Substantia nigra (tissue), 51 donors: ENCODE measurements at places on chromosomes 16 and 17.

DNA sequence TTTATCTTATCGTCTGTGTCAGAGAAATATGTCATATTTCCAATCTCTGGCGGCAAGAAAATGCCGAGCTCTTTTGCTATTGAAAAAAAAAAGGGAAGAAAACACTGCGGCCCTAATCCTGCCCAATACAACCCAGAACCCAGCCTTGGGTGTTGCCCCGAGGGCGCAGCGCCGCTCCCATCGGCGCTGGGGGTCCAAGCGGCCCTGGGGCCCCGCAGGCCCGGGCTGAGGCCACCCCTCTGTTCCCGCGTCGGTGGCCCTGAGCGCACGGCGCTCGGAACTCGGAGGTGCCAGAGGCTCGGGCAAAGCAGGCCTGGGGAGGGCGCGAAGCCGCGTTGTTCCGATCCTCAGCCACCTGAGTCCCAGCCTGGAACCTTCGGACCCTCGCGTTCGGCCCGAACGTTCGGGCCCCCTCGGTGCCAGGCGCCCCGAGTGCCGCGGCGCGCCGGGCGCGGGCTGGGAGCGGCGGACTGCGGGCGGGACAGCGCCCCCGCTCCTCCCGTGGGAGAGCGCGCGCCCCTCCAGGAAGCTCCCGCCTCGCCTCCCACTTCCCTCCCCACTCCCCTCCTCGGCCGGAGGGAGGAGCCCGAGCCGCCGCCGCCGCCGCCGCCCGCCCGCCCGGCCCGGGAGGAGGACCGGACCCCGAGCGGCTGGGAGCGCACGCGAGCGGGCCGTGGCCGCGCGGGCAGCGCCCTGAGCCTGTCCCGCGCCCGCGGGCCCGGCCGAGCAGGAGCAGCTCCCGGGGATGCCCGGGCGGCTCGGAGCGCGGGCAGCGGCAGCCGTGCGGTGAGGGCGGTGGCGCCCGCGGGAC is at the start of gene CPNE2:
Gene CPNE2, plus strand, starts transcription at position 609 of the 811 bp plus-strand sequence. CDS start 18,160 bp downstream, outside the sequence.
- peak; percentile 58 for DNase-seq

GRCh38 chr17:76947309-76947708 is 79.1 kb downstream of the MGAT5B start:
- DNase-seq, result no peak

DNA sequence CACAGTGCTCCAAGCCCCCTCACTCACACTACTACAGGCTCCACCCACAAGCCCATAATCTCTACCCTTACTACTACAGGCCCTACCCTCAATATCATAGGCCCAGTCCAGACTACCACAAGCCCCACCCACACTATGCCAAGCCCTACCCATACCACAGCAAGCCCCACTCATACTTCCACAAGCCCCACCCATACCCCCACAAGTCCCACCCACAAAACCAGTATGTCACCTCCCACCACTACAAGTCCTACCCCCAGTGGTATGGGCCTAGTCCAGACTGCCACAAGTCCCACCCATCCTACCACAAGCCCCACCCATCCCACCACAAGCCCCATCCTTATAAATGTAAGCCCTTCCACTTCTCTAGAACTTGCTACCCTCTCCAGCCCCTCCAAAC is 13.8 kb downstream of the RIPOR1 start:
- DNase-seq, result no peak

DNA sequence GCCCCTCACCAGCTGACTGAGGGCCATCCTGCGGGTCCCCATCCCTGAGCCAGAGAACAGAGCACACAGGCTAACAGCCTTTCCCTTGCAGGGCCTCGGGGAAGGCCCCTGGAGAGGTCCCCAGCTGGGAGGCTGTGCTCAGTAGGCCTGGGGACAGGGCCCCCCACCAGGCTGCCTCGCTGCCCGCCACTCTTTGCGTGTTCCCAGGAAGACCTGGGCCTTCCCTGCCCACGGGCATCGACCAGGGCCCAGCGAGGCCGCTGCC is 785 bp downstream of the HID1 start:
- peak; percentile 19 for DNase-seq

- DNase-seq, result no peak
Observed at GRCh38 chr16:57310801-57311200, 26.3 kb upstream of the PLLP start.

DNA sequence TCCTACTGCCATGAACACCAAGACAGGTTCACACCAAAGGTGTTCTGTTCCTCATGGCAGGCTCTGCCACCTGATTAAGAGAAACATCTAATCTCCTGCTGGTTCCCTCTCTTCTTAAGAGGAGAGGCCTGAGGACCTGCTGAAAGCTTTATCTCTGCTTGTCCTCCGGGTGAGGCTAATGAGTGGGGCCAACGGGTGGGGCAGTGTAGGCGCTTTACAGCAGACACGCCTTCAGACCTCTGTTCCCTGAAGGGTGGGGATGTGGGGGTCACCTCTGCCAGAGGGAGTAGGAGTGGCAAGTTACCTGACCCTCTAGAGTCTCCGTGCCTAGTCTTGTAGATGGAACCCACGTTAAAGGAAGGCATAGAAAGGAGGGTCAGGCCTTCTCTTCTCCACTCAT is 4.2 kb upstream of the MRM1 start:
- no peak for DNase-seq

DNA sequence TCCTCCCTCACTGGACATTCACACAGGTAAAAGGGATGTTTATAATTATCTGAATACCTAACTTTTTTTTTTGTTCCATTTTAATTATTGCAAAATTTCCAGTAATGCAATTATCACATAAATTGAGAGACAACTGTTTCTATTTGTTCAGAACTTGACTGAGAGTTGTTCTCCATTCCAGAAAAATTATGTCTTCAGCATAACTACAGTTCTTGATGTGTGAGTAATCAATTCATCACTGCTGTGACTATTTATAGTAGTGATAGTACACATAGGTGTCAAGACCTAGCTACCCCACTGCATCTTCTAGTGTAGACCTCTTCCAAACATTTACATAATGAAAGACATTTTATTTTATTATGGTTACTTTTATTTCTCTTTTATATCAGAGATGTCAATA is 5.8 kb upstream of the TNRC6A start:
- no peak for DNase-seq

GRCh38 chr17:32998887-32999228 is 7.2 kb downstream of the SPACA3 start:
- no peak for DNase-seq

GRCh38 chr16:68291227-68291626 is 19.5 kb downstream of the SLC7A6OS start:
- DNase-seq, result no peak

GRCh38 chr17:61127960-61128359 is 271.7 kb upstream of the TBX2 start:
- no peak for DNase-seq

DNA sequence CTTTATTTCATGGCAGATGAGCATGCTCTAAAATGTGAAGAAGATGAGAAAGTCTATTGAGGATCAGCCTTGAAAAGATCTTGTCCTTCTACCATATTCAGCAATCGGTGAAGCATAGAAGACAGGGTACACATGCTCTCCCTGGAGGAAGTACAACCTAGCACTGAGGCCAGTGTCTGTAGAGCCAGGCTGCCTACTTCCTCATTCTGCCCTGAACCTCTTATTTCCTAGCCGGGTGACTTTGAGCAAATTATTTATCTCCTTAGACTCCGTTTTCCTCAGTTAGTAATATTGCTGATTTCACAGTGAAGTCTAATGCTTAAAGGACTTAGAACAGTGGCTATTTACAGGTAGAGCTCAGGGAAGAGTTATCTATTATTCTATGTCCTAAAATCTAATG is 58.4 kb downstream of the TMEM100 start:
- no peak for DNase-seq

- DNase-seq, result no peak
Observed at GRCh38 chr17:82330322-82331239, 3.0 kb downstream of the SECTM1 start.

- DNase-seq, result no peak
Observed at GRCh38 chr17:79171188-79171587, 96.6 kb downstream of the ENGASE start.

GRCh38 chr17:1986783-1987451 is 38.2 kb downstream of the RTN4RL1 start:
- no peak for DNase-seq

GRCh38 chr17:73593249-73593965 is 50.8 kb downstream of the SDK2 start:
- DNase-seq, result no peak

- DNase-seq, result no peak
Observed at GRCh38 chr17:57110579-57111325, 25.7 kb downstream of the AKAP1 start.

DNA sequence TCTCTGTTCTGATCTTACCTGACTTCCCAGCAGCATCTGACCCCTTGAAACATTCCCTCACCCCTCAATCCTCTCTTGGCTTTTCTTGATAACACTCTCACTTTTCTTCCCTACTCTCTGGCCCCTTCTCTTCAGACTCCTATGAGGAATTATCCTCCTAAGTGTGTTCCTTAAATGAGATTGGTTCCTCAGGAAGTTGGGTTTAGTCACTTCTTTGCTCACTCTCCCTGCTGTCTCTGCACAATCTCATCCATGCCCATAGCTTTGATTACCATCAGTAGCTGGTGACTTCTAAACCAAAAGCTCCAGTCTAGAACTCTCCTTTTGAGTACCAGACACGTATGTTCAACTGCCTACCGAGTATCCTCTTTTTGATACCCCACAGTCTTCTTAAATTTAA is 13.0 kb downstream of the MED24 start:
- no peak for DNase-seq

GRCh38 chr16:26905336-26905735 is 161.4 kb upstream of the C16orf82 start:
- no peak for DNase-seq

DNA sequence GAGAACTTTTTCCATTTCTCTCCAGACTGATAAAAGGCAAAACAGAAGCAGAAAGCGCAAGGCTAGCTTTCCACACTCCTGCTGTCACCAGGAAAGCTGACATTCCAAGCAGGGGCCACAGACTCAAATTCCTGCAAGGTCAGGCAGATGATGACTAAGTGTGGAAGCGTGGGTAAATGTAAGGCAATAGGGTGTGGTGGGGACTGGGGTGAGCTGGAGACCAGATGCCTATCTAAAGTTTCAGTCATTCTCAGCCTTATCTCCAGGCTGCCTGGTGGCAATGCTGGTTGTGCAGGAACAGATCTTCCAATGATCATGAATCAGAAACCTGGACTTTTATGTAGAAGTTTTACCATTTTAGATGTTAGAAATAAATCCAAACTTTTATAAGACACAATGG is 224.1 kb downstream of the GSG1L start:
- DNase-seq, result no peak

GRCh38 chr16:85253084-85253941 is 141.0 kb upstream of the CIBAR2 start:
- peak; percentile 9 for DNase-seq

GRCh38 chr16:75317101-75317522 is 65.7 kb upstream of the BCAR1 start:
- no peak for DNase-seq

DNA sequence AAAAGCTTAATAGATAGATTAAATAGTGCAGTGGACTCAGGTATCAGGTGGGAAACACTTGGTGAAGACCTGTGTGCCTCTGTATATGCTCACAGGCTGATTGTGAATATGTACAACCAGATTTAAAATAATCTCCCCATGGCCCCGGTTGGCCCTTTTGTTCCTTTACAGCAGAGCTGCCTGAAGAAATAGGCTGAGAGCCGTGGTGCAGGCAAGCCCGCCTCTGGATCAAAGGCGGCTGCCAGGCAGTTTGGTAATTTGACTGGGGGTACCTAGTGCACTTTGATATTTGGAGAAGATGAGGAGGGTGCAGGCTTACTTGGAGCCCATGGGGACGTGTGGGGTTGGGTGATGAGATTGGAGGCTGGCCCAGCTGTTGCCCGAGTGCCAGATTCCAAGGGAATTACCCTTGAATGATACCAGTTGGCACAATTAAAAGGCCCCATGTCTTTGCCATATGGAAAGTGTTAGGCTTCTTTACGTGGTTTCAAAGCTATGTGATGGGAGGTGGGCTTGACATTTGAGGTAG is 5.0 kb downstream of the NKD1 start:
- DNase-seq, result no peak

- no peak for DNase-seq
Observed at GRCh38 chr17:44361292-44362260, 2.1 kb downstream of the FAM171A2 start.

GRCh38 chr16:29898804-29899515 is 390 bp downstream of the SEZ6L2 start:
- no peak for DNase-seq

- DNase-seq, result no peak
Observed at GRCh38 chr17:78433780-78434335, 55.4 kb downstream of the PGS1 start.

- DNase-seq, result no peak
Observed at GRCh38 chr17:43085474-43085873, 39.7 kb downstream of the BRCA1 start.

DNA sequence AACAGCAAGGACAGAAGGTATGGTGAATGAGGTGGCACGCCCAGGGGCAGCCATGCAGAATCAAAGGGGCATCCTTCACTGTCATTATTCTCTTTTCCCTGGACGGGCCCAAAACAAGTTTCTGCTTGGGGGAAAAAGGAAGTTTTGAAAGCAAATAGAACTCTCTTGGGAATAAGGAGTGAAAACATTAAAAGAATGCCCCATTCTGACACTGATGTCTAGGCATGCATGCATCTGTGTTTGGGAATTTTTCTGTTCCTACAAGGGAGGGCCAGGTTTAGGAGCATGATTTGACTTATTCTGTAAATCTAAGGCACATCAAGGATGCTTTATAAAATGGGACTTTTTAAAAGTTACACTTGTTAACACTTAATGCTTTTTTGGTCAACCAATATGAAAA is 34.3 kb upstream of the SLC12A3 start:
- DNase-seq, result no peak

DNA sequence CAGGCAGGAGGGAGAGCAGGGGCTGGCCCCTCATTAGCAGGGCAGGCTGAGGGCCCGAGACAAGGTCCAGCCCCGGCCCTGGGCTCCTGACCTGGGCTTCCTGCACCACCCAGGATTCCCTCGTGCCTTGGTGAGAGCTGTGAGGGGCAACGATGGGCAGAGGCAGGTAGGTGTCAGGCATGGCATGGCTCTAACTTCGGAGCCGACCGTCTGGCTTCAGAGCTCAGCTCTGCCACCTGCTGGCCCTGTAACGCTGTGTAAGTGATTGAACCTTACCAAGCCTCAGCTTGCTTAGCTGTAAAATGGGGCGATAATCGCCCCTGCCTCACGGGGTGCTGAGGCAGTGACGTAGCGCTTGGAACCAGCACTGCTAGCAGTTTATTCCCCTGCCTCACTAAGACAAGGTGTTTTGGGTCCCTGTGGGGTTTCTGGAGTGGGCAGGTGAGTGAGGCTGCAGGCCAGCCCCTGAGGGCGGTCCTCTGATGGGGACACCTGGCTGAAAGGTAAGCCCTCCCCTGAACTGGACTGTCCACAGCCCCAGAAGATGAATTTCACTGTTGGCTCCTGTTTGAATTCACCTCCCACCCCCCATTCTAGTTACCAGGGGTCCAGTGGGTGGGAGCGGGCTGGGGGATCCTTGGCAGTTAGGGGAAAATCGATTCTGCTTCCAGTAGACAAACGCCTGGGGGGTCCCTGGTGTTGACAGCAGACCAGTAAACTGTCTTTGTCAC is 184.8 kb upstream of the GSE1 start:
- DNase-seq, result no peak
